ENCODE measurements at places on chromosomes 1 and 21. TPM values are rescaled to one million over a fixed set of nuclear protein-coding genes. Genes with fewer than 3 reads are reported as not detected.

GRCh38 chr1:159993911-159994310, 37.9 kb downstream of the PIGM start:
- no peaks in the 10 kb centered on the region for H3K36me3 ChIP-seq
- no peaks in the 10 kb centered on the region for H3K4me1 ChIP-seq
- H3K27me3 ChIP-seq, result no peaks in the 10 kb centered on the region
- no peak overlapping the region for H3K27ac ChIP-seq
- no peak for DNase-seq

- no peaks in the 10 kb centered on the region for H3K36me3 ChIP-seq
- H3K4me3 ChIP-seq, result no peak overlapping the region
These were observed 10.8 kb upstream of the MYOM3 start for GRCh38 chr1:24122776-24123175.

DNA sequence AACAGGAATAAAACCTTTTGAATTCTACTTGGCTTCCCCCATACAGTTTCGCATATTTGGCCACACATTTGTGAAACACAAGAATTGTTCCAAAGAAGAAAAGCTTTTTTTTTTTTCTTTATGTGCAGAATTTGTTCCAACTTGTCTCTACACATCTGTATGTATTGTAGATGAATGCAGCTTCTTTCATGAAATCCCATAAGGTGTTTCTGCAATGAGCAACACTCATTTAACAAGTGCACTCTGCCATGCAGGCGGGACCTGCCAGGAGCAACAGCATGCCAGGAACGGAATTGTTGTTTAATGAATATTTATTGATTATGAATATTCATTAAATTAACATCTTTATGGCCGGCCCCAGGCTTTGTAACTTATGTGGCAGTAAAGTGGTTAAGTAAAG, 1075.0 kb downstream of the TTLL7 start:
- no peak for DNase-seq
- no peak overlapping the region for H3K27ac ChIP-seq
- H3K4me1 ChIP-seq, result peaks cover 3% of the 10 kb centered on the region
- no peaks in the 10 kb centered on the region for H3K27me3 ChIP-seq

- H3K36me3 ChIP-seq, result no peaks in the 10 kb centered on the region
- no peak overlapping the region for H3K4me3 ChIP-seq
- no peak for DNase-seq
These were observed 269.1 kb downstream of the AKT3 start for GRCh38 chr1:243580984-243581383.

- H3K36me3 ChIP-seq, result no peaks in the 10 kb centered on the region
- H3K4me1 ChIP-seq, result no peaks in the 10 kb centered on the region
- H3K4me3 ChIP-seq, result no peak overlapping the region
These were observed 20.7 kb upstream of the CYP2J2 start for GRCh38 chr1:59947047-59947938.

- H3K27me3 ChIP-seq, result no peaks in the 10 kb centered on the region
- peaks cover 16% of the 10 kb centered on the region for H3K4me1 ChIP-seq
- H3K4me3 ChIP-seq, result no peak overlapping the region
- DNase-seq, result peak; percentile 28
These were observed 359.3 kb downstream of the SMYD3 start for GRCh38 chr1:246147524-246148461.

GRCh38 chr1:232149287-232150201, 480.4 kb downstream of the SIPA1L2 start:
- no peak for DNase-seq
- no peak overlapping the region for H3K27ac ChIP-seq

DNA sequence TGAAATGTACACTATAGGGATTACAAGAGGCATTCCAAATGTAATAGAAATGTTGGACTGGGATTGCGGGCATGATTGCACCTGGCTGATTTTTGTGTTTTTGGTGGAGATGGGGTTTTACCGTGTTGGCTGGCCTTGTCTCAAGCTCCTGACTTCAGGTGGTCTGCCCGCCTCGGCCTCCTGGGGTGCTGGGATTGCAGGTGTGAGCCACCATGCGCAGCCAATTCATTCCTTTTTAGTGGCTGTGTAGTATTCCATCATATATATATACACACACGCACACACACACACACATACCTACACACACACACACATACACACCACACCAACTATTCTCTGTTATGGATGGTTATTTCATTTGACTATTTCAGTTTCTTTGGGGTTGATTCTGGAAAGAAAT, 4.7 kb upstream of the ATP6V1G3 start:
- H3K27ac ChIP-seq, result no peak overlapping the region
- no peaks in the 10 kb centered on the region for H3K36me3 ChIP-seq
- DNase-seq, result no peak
- no peaks in the 10 kb centered on the region for H3K27me3 ChIP-seq

DNA sequence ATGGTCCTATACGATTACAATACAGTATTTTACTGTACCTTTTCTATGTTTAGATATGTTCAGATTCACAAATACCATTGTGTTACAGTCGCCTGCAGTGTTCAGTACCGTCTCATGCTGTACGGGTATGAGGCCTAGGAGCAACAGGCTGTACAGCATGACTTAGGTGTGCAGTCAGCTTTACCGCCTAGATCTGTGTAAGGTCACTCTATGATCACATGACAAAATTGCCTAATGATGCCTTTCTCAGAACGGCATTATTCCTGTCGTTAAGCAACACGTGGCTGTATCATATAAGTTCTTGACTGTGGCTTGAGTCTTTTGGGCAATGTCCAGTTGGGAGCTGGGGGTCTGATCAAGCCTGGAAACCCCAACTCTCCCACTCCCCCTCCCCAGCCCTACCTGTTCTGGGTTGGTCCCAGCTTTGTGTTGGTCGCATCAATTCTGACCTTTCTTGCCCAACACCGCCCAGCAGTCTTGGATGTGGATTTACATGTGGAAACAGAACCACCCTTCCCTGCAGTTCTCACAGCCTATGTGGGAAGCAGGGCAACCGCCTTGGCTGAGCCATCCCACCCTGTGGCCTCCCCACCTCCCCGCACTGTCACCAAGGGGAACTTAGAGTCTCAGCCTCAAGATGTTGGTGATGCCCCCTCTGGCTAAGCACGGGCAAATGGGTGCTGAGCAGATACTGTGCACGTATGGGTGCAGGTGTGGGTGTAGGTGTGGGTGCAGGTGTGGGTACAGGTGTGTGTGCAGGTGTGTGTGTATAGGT, 80.2 kb upstream of the ACTL8 start:
- H3K27me3 ChIP-seq, result no peaks in the 10 kb centered on the region
- H3K4me1 ChIP-seq, result peaks cover 28% of the 10 kb centered on the region
- no peak for DNase-seq

GRCh38 chr1:166470014-166470413, 303.2 kb upstream of the FAM78B start:
- no peak for DNase-seq
- H3K4me1 ChIP-seq, result peaks cover 4% of the 10 kb centered on the region
- H3K27ac ChIP-seq, result no peak overlapping the region

- peaks cover 16% of the 10 kb centered on the region for H3K27me3 ChIP-seq
- peak within 1 kb of the TSS; percentile 75 for H3K4me3 ChIP-seq
- no peaks in the 10 kb centered on the region for H3K36me3 ChIP-seq
These were observed at the start of gene VANGL1 for GRCh38 chr1:115641762-115642167. Gene VANGL1, plus strand, starts transcription at chr1:115641970. Its CDS starts 9,444 bp downstream, at chr1:115651414.

GRCh38 chr1:84742653-84743052, 52.4 kb upstream of the SSX2IP start:
- no peak for DNase-seq
- no peaks in the 10 kb centered on the region for H3K36me3 ChIP-seq
- no peaks in the 10 kb centered on the region for H3K27me3 ChIP-seq
- no peak overlapping the region for H3K4me3 ChIP-seq

DNA sequence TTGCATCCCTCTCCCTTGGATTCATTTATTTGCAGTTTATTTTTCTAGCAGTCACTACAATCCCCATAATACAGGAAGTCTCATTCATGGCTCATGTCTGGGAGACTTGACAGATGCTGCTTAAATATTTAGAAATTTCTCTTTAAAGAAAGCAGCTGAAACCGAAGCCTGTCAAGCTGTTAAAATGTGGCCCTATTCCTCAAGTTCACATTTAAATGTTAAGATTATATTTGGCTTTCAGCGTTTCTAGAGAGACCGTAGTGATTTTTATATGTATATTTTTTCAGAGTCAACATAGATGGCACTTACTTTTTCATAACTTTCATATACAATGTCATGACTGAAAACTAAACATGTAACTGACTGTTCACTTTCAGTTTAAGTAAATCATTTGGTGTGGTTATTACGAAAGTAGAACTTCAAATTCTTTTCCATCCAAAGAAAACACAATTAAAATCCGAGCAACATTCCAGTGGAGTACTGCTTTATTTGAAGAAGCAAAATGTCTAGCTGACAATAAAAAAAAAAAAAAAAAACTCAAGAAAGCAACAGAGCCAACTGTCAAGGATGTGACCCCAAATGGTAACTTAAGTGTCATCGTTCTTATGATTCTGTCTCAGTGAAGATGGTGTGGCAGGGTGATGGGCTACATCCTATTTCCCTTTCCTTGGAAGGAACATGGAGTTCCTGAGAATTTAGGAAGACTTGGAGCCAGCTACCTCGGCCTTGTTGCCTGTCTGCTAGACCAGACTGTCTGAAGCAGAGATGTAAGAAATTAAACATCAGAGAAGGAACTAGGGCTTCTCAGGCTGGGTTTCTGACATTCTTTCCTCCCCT, 37.8 kb downstream of the MIS18A start:
- DNase-seq, result no peak
- H3K36me3 ChIP-seq, result no peaks in the 10 kb centered on the region
- peaks cover 11% of the 10 kb centered on the region for H3K4me1 ChIP-seq
- no peaks in the 10 kb centered on the region for H3K27me3 ChIP-seq
- no peak overlapping the region for H3K4me3 ChIP-seq
- H3K27ac ChIP-seq, result no peak overlapping the region

DNA sequence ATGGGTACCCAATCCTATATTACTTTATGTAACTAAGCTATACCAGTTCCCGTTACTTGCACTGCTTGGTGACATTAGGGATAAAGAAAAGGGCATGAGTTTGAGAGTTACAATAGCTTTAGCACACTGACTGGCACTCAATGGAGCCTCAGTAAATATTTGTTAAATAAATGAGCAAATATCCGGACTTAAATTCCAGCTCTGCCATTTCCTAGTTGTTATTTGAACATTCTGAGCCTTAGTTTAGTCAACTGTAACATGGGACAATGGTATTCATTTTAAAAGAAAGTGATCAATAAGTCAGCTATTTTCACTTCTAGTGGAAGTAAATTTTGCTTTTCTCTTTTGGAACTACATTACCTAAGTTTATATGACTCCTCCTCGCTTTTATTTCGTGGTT, 198.7 kb downstream of the ZC3H11B start:
- no peak overlapping the region for H3K27ac ChIP-seq
- H3K36me3 ChIP-seq, result no peaks in the 10 kb centered on the region
- no peaks in the 10 kb centered on the region for H3K27me3 ChIP-seq
- no peak overlapping the region for H3K4me3 ChIP-seq

DNA sequence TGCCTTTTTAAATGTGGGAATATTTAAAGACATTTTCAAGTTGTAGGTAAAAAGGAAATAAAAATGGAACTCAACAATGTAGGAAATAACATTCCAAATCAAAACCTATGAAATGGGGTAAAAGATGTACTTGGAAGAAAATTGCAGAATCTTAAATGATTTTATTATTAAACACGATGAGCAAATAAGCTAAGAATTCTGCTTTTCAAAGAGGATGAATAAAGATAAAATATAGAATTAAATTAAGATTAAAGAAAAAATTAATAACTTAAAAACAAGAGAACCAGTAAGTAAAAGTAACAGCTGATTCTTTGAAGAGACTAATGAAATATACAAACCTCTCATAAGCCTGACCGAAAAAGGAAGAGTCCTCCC, 74.0 kb downstream of the NPHP4 start:
- H3K4me1 ChIP-seq, result peaks cover 5% of the 10 kb centered on the region
- DNase-seq, result no peak
- H3K27me3 ChIP-seq, result no peaks in the 10 kb centered on the region
- H3K27ac ChIP-seq, result no peak overlapping the region
- H3K36me3 ChIP-seq, result no peaks in the 10 kb centered on the region
- no peak overlapping the region for H3K4me3 ChIP-seq

DNA sequence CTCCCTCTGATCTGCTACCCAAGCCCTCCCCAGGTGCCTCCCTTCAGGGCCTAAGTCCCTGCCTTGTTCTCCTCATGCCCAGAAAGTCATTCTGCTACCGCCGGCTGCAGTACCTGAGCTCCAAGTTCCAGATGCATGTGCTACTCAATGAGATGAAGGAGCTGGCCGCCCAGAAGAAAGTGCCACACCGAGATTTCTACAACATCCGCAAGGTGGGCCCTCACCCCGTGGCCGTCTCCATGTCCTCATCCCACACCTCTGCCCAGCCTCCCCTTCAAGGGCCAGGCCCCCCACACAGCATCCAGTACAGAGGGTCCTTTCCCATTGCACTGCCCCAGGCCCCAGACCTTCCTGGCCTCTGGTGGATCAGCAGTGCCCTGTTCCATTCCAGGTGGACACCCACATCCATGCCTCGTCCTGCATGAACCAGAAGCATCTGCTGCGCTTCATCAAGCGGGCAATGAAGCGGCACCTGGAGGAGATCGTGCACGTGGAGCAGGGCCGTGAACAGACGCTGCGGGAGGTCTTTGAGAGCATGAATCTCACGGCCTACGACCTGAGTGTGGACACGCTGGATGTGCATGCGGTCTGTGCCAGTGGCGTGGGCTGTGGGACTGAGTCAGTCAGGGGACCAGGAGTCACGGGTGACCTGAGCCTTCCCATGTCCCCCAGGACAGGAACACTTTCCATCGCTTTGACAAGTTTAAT, 8.2 kb downstream of the AMPD2 start:
- no peak overlapping the region for H3K27ac ChIP-seq
- peaks cover 9% of the 10 kb centered on the region for H3K4me1 ChIP-seq
- H3K36me3 ChIP-seq, result no peaks in the 10 kb centered on the region

DNA sequence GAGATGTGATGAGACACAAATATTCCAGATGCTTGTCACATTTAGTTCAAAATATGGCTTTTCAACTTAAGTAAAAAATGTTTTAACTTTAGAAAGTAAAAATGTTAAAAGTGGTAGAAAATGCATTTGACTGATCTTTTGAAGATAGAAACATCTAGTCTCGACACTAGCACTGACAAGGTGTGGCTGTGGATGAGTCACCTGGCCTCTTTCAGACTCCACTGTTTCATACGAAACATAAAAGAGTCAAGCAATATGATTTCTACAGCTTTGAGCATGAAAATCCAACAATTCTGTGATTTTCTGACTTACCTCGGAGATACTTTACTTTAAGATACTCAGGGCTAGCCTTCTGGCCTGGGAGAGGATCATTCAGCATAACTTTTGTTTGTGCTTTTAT, 47.7 kb downstream of the TTC13 start:
- no peaks in the 10 kb centered on the region for H3K4me1 ChIP-seq
- no peak for DNase-seq
- no peaks in the 10 kb centered on the region for H3K27me3 ChIP-seq
- no peak overlapping the region for H3K4me3 ChIP-seq
- H3K36me3 ChIP-seq, result no peaks in the 10 kb centered on the region
- no peak overlapping the region for H3K27ac ChIP-seq

GRCh38 chr1:69123486-69123885, 444.2 kb upstream of the LRRC7 start:
- no peaks in the 10 kb centered on the region for H3K36me3 ChIP-seq
- no peaks in the 10 kb centered on the region for H3K27me3 ChIP-seq
- no peak overlapping the region for H3K4me3 ChIP-seq
- H3K27ac ChIP-seq, result no peak overlapping the region
- no peak for DNase-seq

- H3K4me1 ChIP-seq, result no peaks in the 10 kb centered on the region
- H3K27ac ChIP-seq, result no peak overlapping the region
- DNase-seq, result no peak
- H3K27me3 ChIP-seq, result no peaks in the 10 kb centered on the region
These were observed 95.6 kb downstream of the ZNF281 start for GRCh38 chr1:200314085-200314750.

MCOLN2 gene
- 0.59 TPM for total RNA-seq

SZT2 gene
- total RNA-seq, result 11.0 TPM

CCDC181 gene
- total RNA-seq, result 13.2 TPM

UBE4B gene
- total RNA-seq, result 66.2 TPM

GJA8 gene
- not detected for total RNA-seq

GRIK3 gene
- 1.7 TPM for total RNA-seq

AMY1A gene
- not detected for total RNA-seq

HAO2 gene
- total RNA-seq, result not detected

LMX1A gene
- 8.7 TPM for total RNA-seq

AMY1C gene
- total RNA-seq, result not detected

GPR37L1 gene
- 0.06 TPM for total RNA-seq

All from neural progenitor cell (in vitro differentiated cells).